ENCODE measurements at places on chromosomes 2 and 18.

- DNase-seq = no peak
Observed at GRCh38 chr2:147663962-147664361, 180.9 kb upstream of the ACVR2A start.

- DNase-seq = no peak
Observed at GRCh38 chr2:30679426-30680088, 127.7 kb downstream of the CAPN13 start.

DNA sequence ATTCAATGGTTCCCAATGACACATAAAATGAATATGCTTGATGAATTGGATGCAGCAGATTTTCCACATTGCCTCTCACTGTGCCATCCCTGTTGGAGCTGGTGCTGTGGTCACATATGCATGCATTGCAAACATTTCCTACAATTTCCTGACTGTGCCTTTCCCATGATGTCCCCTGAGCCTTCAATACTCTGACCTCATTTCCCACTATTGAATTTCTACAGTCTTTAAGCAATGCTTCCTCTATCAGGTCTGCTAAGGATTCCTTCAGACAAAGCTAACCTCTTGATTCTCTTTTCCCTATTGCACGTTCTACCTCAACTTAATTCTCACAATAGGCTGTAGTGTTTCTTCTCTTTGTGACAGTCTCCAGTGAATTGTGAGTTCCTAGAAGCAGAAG is 342.5 kb upstream of the CRIM1 start:
- no peak for DNase-seq

GRCh38 chr18:63890950-63891304 is 3.4 kb downstream of the SERPINB2 start:
- no peak for DNase-seq

GRCh38 chr18:26225022-26225693 is 1.1 kb upstream of the TAF4B start:
- DNase-seq = no peak

GRCh38 chr2:180474716-180475115 is 467.6 kb upstream of the CWC22 start:
- no peak for DNase-seq

- no peak for DNase-seq
Observed at GRCh38 chr2:20052229-20052851, 912 bp upstream of the LAPTM4A start.

GRCh38 chr2:176072951-176073904 is 10.5 kb downstream of the EVX2 start:
- no peak for DNase-seq

- DNase-seq = no peak
Observed at GRCh38 chr2:231250698-231251097, 52.3 kb downstream of the ARMC9 start.

- no peak for DNase-seq
Observed at GRCh38 chr2:102892698-102893310, 131.0 kb downstream of the TMEM182 start.

DNA sequence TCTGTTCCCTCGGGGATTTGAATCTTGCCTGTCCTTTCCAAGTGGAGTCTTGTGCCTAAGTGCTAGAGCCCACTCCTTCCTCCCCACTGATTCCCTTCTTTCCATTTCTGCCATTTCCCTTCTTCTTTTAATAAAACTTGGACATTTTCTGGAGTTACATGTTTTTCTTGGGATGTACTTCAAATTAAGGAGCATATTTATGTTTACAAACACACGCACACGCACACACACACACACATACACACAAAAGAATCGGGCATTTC is 154.2 kb downstream of the TGIF1 start:
- no peak for DNase-seq

DNA sequence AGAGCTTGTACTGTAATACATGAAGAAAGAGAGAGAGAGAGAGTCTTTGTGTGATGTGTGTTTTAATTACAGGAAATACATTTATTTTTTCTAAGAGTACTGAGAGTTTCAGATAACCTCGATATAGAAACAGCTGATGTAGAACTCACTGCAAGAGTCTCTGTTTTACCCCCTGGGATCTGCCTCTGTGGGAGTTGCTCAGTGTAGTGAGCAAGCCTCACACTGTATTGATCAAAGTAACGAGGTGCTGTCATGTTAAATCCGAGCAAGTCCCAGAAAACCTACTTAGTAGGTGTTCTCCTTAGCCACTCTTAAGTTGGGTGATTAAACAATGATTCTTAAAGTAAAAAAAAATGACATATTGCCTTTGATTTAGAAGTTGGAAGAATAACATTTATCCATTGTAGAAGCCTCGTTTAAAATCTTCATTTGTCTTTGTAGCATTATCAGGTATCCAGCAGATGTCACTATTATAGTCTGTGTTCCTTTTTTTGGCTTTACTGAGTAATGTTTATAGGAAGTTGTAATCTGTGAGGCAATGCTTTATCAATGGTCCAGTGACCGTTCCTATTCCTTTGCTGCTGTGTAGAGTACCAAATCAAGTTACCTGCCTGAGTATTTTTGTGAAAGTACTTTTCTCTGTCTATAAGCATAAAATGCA is 219.0 kb downstream of the MYO3B start:
- DNase-seq = no peak

DNA sequence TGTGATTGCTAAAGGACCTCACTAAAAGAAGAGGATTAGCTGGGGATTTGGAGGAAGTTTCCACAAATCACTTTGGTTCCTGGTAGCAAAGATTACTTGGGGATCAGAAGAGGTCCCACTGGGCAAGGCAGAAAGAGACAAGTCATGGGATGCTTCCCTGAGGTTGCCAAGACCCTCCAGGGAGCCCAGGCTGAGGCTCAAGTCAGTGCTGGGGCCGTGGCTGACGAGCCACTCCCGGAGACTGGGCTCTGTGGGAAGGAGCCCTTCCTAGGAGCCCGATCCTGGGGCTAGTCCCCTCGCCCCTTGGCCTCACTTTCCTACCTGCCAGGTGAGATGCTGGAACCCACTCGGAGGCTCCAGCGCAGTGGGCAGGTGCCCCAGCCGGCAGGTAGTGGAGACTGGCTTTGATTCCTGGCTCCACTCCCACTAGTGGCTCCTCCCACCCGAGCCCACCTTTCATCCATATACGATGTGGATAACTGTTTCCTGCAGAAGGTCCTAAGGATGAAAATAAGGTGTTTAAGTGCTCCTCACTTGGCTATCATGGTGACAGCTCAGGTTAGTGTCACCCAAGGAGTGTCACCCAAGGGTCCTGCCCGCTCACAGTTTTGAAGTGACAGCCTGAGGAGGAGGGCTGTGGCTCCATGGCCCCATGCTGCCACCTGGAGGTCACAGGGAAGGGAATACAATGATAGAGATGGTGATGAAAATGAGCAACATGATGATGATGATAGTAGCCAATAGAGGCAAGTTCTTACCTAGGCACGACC is 100.5 kb downstream of the CAPN13 start:
- DNase-seq = peak; percentile 60

GRCh38 chr2:216897561-216898203 is 37.8 kb upstream of the TNP1 start:
- DNase-seq = no peak

GRCh38 chr2:12674644-12675328 is 42.0 kb upstream of the TRIB2 start:
- DNase-seq = no peak

GRCh38 chr2:19894134-19894792 is 7.5 kb downstream of the TTC32 start:
- DNase-seq = no peak

DNA sequence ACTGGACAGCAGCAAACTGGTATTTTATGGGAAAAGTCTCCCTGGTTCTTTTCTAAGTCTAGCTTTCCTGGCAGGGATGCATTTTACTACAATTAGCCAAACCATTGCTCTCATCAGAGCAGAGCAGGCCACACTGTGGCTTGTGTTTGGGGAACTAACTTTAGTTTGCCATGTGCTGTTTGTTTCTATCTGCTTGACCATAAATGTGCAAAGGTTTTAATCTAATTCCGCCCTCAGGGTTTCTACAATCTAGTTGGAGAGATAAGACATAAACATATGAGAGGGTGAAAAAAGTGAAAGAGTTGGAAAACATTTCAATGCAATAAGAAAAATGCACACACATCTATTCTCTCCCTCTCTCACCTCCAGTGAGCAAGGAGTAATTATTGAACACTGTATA is 86.9 kb upstream of the MAPK4 start:
- no peak for DNase-seq

DNA sequence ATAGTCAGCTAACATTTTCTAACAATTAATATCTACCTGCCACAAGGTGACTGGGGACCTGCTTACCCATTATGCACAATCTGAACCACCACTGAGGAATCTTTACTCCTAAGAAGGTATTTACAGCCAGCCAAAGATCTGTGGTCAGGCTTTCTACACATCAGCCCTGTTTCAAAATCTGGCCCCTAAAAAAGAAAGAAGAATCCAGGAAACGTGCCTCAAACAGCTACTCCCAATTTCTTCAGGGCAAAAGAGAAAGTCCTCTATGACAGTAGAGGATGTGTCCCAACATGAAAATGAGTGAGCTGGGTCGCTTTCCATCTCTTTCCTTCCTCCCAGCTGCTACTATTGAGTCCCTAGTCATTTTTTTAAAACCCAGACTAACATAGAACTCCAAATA is 79.5 kb downstream of the EPB41L3 start:
- DNase-seq = no peak

DNA sequence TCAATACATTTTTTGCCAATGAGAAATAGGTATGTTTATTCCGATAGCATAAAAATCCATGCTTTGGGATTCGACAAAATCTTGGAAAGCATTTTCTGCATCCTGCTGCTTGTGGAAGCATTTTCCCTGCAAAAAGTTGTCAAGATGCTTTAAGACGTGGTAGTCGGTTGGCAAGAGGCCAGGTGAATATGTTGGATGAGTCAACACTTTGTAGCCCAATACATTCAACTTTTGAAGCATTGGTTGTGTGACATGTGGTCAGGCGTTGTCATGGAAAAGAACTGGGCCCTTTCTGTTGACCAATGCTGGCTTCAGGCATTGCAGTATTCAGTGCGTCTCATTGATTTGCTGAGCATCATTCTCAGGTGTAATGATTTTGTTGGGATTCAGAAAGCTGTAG is 764.5 kb downstream of the TRIB2 start:
- no peak for DNase-seq

- no peak for DNase-seq
Observed at GRCh38 chr18:79203017-79203605, 133.9 kb downstream of the ATP9B start.

GRCh38 chr2:34602262-34602661 is 1003.2 kb upstream of the FAM98A start:
- DNase-seq = no peak

- DNase-seq = no peak
Observed at GRCh38 chr2:70003093-70003830, 41.8 kb upstream of the ASPRV1 start.

DNA sequence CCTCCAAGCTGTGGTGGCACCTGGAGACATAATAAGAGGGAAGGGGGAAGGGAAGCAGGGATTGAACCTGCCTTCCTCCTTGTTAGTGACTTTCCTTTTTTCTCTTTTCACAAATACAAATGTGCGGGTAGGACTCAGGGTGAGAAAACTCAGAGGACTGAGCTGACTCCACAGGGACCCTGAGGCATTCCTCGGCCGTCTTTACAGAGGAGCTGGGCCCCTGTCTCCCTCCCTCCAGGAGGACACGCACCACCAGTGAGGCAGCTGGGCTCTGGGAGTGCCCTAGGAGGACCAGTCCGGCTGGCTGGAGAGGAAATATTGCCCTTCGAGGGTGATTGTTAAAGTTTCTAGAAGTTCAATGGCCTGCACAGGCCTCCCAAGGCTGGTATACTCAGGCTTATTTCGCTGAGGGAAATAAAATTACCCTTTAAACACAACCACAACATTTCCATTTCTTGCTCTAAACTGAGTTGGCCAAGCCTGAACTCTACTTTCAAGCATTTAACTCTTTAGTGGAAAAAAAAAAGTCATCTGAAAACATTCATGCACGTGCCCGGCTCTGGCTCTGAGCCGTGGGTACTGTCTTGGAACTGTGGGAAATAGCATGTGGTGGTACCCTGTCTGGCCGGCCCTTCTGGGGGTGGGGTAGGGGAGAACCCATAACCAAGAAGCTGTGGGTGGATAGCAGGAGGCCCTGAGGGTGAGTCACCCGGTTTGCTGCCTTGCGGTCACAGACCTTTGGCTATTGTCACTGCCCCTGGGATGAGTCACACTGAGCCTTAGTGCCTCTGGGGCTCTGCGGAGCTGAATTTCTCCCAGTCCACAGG is 116.0 kb downstream of the COPS8 start:
- no peak for DNase-seq

DNA sequence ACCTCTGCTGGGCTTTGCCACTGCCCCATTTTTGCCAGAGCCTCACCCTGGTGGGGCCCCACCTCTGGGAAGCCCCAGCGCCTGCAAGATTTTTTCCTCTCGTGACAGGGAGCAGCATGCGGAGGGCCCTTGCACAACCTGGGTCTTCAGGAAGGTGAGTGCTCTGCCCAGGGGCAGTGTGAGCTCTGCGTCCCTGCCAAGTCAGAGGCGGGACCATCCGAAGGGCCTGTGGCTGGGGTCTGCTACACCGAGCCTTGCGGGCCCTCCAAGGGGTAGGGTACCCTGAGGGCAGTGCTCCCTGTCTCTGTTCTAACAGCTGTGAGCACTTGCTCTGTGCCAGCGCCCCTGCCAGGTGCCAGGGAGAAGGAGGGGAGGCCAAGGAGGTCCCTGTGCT is 5.8 kb upstream of the ODC1 start:
- no peak for DNase-seq

DNA sequence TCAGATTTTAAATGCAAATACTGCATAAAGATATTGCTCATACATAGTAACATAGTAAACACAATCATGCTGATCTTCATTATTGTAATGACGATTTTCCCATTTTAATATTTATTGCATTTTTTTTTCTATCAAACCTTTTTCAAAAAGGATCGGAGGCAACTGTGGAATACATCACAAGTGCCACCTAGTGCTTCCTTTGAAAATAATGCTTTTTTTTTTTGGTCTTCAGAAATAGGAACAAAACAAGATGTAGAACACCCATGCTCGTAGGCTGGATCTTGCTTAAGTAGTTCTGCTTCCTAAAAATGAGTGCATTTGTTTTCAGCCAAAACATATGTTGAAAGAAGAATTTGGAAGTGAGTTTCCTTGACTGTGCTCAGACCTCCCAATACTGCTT is 35.7 kb upstream of the GPR155 start:
- DNase-seq = no peak

GRCh38 chr2:31251851-31252250 is 17.9 kb downstream of the EHD3 start:
- DNase-seq = no peak

Data from T-helper 9 cell (primary cell).